ENCODE measurements at places on chromosomes 2 and 18.
A peak's percentile ranks its signal among the peaks of the same experiment; 100 is the strongest.

DNA sequence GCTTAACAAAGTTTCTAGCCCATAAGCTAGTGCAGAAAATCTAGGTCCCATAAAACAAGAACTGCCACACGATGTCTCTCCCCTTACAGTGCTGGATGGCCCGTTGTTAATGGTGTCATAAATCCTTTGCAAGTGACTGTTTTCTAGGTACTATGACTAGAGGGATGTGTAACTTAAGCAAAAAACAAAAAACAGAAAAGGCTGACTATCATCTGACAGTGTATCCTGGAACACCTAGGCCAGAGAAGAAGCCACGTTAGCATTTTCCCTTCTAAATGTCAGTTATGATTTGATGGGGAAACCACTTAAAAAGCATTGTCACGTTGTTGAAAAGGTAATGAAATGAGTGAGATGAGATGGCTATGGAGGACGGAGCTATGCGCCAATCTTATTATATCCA, 2.4 kb downstream of the CASP8 start:
- no peak for DNase-seq

DNA sequence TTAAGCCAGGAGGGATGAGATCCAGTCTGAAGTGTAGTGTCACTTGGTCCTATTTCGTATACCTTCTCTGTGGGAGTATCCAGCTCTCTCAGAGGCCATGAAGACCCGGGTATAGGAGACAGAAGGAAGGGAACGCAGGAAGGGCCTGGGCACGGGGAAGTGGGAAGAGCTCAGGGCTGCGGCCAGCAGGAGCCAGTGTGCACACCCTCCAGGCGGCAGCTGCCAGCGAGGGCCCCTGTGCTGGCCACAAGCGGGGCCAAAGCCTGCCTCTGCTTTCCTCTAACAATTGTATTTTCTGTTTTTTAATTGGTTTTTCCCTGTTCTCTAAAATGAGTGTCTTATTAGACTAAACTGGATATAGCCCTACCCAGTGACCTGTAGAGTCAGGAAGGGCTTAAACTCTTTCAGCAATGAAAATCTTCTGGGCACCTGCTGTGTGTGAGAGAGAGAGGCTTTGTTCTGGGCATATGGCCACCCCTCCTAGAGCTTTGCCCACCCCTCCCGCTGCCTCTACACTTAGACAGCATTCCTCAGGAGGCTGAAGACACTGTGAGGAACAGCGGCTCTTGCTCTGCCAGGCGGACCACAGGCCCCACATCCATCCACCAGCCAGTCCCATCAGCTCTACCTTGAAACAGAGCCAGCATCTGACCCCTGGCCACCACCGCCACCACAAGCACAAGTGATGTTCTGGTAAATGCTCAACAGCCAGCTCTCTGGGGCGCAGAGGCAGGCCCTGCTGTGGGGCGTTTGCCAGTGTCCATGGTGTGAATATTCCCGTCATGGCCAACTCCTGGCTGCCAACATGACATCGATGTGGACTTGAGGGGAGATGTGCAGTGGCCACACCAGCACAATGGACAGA, 9.5 kb downstream of the GPR17 start:
- no peak for DNase-seq

GRCh38 chr2:150267651-150268415, 219.6 kb downstream of the RND3 start:
- no peak for DNase-seq

GRCh38 chr2:100054426-100054825, 88.0 kb downstream of the AFF3 start:
- DNase-seq = no peak

GRCh38 chr2:26811791-26812694, 26.2 kb downstream of the CENPA start:
- no peak for DNase-seq

GRCh38 chr2:215507136-215507535, 71.3 kb upstream of the FN1 start:
- DNase-seq = no peak

DNA sequence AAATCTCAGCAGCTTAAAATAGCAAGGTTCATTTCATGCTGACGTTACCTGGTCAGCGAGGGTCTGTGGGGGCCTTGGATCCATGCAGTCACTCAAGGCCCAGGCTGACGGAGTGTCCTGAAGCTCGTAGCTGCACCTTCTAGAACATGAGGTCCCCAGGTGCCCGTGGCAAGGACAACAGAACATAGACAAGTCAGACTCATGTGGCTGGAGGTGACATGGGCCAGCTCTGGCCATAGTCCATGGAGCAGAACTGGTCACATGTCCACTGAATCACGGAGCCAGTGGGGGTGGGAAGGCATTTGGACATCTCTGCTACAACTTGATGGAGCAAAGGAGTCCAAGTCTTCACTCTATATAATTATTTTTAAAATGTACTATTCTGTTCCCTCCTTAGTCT, 233.2 kb downstream of the ACKR3 start:
- DNase-seq = no peak

DNA sequence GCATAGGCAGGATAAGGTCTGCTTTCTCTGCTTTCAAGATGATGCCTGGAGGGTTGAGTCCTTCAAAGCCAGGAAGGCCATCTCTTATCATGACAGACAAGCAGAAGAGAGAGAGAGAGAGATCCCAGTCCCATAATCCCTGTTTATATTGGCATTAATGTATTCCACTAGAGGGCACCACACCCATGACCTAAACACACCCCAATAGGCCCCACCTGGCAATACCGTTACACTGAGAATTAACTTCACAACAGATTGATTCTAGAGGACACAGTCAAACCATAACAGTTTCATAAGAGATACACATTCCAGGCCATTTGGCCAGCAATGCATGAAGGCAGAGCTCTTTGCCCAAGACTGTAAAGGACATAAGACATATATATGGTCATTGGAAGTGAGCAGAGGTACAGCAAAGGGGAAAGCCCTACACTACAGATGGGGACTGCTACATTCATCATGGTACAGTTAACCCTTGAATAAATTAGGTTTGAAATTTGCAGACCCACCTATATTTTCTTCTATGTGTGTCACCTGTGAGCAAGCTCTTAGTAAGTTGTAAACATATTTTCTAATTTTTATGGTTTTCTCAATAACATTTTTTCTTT, 1516.1 kb downstream of the RPIA start:
- peak; percentile 8 for DNase-seq

- DNase-seq = no peak
Observed at GRCh38 chr2:226407135-226407534, 392.5 kb downstream of the IRS1 start.

DNA sequence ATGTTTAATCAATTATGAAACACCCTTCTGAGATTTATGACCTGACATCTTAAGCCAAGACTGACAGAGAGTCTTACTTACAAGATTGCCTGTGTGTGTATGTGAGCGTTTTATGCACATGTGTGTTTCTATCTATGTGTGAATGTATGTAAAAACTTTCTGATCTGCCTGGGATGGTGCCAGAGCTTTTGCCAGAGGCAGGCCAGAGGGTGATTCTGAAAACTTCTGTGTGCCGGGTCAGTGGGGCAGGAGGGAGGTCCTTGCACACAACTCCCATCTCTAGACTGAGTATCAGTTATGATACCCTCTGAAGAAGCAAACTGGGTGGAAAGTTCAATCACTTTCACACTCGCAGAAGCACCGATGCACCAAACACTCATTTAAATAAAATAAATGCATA, 335.0 kb upstream of the NT5C1B start:
- DNase-seq = no peak

DNA sequence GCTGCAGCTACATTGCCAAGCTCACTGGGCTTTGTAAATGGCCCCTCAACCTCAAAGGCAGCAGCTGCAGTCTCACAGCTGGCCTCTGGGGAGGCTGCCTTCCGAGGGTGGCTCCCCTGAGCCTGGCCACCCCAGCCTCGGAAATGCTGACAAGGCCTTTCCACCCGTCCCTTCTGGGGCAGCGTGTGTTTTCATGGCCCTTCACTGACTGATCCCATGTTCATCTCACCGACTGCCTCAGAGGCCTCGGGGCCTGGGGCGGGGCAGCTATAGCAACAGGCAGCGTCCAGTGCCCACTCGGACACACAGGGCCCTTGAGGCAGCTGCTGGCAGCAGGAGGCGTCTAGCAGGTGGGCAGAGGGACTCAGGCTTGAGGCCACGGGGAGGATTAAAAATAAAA, 149.7 kb downstream of the GLI2 start:
- no peak for DNase-seq

DNA sequence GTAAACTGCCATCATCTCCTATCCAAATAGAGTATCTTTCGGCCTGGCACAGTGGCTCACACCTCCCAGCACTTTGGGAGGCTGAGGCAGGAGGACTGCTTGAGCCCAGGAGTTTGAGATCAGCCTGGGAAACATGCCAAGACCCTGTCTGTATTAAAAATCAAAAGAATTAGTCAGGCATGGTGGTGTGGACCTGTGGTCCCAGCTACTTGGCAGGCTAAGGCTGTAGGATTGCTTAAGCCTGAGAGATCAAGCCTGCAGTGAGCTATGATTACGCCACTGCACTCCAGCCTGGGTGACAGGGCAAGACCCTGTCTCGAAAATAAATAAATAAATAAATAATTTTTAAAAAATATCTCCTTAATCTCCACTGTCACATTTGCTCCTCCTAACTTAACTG, 14.7 kb upstream of the ARPC2 start:
- DNase-seq = no peak

GRCh38 chr18:6362559-6363129, 52.1 kb downstream of the L3MBTL4 start:
- DNase-seq = no peak

- no peak for DNase-seq
Observed at GRCh38 chr2:201798252-201798913, 8.0 kb upstream of the CDK15 start.

- no peak for DNase-seq
Observed at GRCh38 chr2:33062665-33063250, 116.0 kb downstream of the LTBP1 start.
